ENCODE measurements at places on chromosomes 2 and 18.

GRCh38 chr2:190695739-190696138 lies 46.9 kb downstream of the NAB1 start:
- H3K36me3 ChIP-seq, result peaks cover 5% of the 10 kb centered on the region
- no peak overlapping the region for H3K4me3 ChIP-seq
- no peaks in the 10 kb centered on the region for H3K27me3 ChIP-seq
- no peaks in the 10 kb centered on the region for H3K4me1 ChIP-seq
- no peak for DNase-seq
- no peak overlapping the region for H3K27ac ChIP-seq

GRCh38 chr2:228699400-228699799 lies 517.9 kb upstream of the SPHKAP start:
- H3K4me3 ChIP-seq, result no peak overlapping the region
- no peak for DNase-seq
- H3K27me3 ChIP-seq, result no peaks in the 10 kb centered on the region
- no peaks in the 10 kb centered on the region for H3K4me1 ChIP-seq
- H3K27ac ChIP-seq, result no peak overlapping the region
- H3K36me3 ChIP-seq, result no peaks in the 10 kb centered on the region

GRCh38 chr2:158729451-158729850 lies 65.7 kb upstream of the DAPL1 start:
- no peak overlapping the region for H3K4me3 ChIP-seq
- DNase-seq, result no peak
- H3K4me1 ChIP-seq, result no peaks in the 10 kb centered on the region
- no peak overlapping the region for H3K27ac ChIP-seq
- H3K27me3 ChIP-seq, result no peaks in the 10 kb centered on the region
- no peaks in the 10 kb centered on the region for H3K36me3 ChIP-seq

DNA sequence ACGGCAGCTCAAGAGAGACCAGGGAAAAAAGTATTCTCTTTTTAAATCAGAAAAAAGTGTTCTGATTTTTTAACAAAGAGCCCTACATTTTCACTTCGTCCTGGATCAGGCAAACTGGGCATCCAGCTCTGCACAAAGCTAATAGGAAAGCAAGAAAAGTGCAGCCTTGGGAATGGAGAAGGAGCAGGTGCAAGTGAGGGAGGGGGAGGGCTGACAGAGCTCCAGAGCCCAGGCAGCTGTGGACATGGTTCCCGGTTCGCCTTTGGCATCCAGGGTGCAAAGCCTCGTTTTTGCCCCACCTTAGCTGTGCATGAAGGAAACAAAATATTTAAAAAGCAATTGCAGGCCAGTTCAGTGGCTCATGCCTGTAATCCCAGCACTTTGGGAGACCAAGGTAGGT lies 82.2 kb downstream of the FAM124B start:
- no peak overlapping the region for H3K4me3 ChIP-seq
- H3K4me1 ChIP-seq, result no peaks in the 10 kb centered on the region
- H3K27ac ChIP-seq, result no peak overlapping the region
- no peaks in the 10 kb centered on the region for H3K36me3 ChIP-seq
- no peak for DNase-seq
- no peaks in the 10 kb centered on the region for H3K27me3 ChIP-seq

DNA sequence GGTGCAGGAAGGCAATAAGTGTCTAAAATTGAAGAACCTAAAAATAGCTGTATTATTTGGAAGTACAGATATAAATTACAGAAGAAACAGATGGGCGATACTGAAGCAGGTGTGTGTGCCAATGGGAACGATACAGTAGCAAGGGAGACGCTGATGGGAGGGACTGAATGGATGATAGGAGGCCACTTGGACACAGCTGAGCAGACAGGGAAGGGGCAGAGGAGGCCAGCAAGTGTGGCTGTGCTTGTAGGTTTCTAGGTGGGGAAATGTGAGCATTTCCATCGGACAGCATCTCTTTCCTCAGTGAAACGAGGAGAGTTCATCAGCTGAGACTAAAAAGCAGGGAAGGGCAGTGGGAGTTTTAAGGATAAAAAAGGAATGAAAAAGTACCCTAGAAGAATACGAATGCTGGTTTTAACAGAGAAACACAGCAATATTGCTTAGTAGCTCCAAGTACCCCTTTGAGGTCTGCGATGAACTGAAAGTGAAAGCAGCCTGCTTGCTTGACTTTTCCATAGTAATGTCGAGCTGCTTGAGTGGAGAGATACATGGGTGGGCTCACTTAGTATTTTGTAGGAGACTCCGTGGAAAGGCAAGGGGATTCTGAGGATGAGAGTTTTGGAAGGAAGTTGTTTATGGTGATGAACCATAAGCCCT lies 91.7 kb upstream of the EPC2 start:
- H3K4me3 ChIP-seq, result peak overlapping the region; percentile 40
- no peaks in the 10 kb centered on the region for H3K27me3 ChIP-seq
- no peaks in the 10 kb centered on the region for H3K4me1 ChIP-seq
- H3K36me3 ChIP-seq, result no peaks in the 10 kb centered on the region
- H3K27ac ChIP-seq, result peak overlapping the region; percentile 14

GRCh38 chr2:31075431-31075830 lies 62.8 kb downstream of the GALNT14 start:
- H3K36me3 ChIP-seq, result no peaks in the 10 kb centered on the region
- no peaks in the 10 kb centered on the region for H3K4me1 ChIP-seq
- H3K27me3 ChIP-seq, result no peaks in the 10 kb centered on the region
- H3K27ac ChIP-seq, result no peak overlapping the region
- DNase-seq, result no peak

Measured in sigmoid colon (tissue), 7 donors.